ENCODE measurements at places on chromosomes 7 and 10.

- DNase-seq, result peak; percentile 33
Observed at GRCh38 chr7:786472-787255, 45.6 kb upstream of the SUN1 start.

- DNase-seq, result no peak
Observed at GRCh38 chr10:17225808-17226207, 2.2 kb upstream of the VIM start.

DNA sequence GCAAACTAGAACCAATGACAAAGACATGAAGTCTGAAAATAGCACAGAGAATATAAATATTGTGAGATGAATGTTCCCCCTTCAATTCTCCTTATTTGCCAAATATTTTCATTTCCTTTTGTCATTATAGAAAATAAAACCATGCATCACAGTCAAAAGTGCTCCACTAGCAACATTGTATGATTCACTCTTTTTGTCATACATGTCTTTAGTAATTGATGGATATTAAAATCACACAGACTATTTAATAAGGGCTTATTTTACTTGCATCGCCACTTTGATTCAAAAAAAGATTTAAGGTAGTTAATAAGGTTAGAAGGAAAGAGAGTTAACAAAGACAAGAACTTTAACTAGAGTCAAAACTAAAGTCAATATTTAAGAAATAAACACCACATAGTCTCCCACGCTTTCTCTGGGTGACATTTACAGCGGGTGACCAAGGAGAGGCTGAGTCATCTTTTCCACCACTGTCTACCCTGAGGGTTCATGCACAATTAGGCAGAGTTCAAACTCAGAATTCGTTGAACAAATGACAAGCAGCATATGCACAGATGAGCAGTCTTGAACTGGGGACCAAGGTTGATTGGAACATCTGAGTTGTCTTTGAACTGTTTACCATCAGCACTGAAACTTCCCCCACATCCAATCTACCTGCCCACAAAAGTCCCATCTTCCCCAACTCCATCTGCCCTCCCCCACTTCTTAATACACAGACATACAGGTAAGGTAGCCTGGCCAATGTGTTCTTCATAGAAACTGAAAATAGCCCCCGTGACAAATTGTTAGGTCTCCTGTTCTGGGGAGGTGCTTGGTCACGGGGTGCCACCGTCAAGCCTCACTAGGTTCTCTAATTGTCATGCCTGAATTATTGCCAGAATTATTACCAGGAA, 42.5 kb downstream of the C7orf25 start:
- no peak for DNase-seq

- DNase-seq, result no peak
Observed at GRCh38 chr7:108423089-108423989, 32.9 kb downstream of the NRCAM start.

DNA sequence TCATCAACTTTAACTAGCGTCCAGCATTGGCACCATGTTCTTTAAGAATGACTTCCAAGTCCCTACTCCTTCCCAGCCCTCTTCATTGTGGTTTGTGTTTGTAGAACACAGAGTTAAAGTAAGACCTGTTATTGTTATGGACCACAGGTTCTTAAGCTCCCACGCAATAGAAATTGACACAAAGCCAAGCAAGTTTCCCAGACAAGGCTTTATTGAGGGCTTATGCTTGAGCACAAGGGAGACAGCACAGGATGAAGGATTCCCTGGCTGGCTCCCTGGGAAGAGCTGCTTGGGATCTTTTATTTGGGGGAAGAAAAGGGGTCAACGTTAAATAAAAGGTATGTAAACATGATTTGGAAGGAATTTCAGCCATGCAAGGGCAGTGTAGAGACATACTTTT, 44.3 kb upstream of the PRKCQ start:
- no peak for DNase-seq

- no peak for DNase-seq
Observed at GRCh38 chr7:27586825-27587224, 75.9 kb downstream of the HIBADH start.

DNA sequence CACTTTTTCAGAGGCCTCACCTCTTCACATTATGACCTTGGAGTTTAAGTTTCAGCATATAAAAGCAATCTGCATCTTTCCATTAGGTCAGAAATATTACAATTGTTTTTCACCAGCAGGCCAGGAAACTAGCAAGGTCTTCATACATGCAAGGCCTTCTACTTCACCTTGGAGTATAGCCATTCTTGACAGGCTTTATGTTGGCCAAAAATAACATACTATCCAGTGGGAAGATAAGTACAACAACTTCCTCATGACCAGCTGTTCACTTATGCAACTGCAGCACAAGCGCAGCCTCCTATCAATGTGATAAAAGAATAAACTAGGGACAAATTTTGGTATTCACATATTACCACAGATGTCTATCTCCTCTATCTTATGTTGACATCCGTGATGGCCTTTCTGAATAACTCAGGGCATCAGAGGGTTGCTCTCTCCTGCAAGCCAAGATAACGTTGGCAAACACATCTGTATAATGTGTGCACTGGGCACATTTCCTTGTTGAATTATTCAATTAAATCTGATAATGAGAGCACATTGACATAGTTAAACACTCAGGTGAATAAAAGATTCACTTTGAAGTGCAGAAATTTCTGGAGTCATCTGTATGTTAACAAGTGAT, 239.8 kb downstream of the FZD1 start:
- no peak for DNase-seq

- DNase-seq, result no peak
Observed at GRCh38 chr7:17007841-17008240, 126.1 kb upstream of the AGR3 start.

- no peak for DNase-seq
Observed at GRCh38 chr10:16478801-16479200, 42.0 kb downstream of the PTER start.

GRCh38 chr10:29329420-29329819, 40.5 kb downstream of the LYZL1 start:
- no peak for DNase-seq

DNA sequence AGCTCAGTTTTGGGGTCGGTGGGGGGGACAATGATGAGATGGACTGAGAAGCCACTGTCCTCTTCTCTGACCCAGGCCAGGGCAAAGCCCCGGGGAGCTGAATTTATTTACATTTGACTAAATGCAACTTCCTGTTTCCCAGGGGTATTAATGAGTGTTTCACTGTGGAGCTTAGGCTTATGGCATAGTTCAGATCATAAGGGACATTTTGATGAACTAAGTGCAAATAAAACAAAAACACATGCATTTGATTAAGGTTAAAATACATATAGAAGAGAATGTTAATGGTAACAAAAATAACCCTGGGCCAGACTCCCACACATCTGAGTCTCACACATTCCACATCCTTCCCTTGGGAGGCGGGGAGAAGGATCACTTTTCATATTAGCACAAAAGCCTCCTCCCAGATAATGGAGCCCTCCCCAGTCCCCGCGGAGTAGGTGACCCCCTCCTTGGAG, 320.6 kb downstream of the FRMD4A start:
- peak; percentile 49 for DNase-seq

- DNase-seq, result no peak
Observed at GRCh38 chr10:29358010-29358616, 69.2 kb downstream of the LYZL1 start.

GRCh38 chr7:14639329-14639728, 263.2 kb downstream of the DGKB start:
- no peak for DNase-seq

- DNase-seq, result no peak
Observed at GRCh38 chr10:97280783-97281182, 11.7 kb downstream of the ARHGAP19 start.

DNA sequence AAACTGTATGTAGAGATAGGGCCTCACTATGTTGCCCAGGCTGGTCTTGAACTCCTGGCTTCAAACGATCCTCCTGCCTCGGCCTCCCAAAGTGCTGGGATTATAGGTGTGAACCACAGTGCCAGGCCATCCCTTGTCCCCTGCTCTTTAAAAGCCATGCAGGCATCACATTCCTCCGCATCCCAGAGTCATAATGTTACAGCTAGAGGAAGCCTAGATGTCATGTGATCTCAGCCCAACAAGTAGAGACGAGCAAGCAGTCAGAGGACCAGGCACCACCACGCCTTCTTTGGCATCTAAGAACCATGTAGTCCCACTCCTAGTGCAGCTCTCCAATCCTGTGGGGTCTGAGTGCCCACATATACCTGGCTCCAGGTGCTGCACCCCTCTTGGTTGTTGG, 13.1 kb downstream of the PODXL start:
- no peak for DNase-seq

- peak; percentile 95 for DNase-seq
Observed at GRCh38 chr7:46932676-46933424, 649.1 kb downstream of the TNS3 start.

GRCh38 chr7:831596-832166, 595 bp upstream of the SUN1 start:
- DNase-seq, result peak; percentile 90

DNA sequence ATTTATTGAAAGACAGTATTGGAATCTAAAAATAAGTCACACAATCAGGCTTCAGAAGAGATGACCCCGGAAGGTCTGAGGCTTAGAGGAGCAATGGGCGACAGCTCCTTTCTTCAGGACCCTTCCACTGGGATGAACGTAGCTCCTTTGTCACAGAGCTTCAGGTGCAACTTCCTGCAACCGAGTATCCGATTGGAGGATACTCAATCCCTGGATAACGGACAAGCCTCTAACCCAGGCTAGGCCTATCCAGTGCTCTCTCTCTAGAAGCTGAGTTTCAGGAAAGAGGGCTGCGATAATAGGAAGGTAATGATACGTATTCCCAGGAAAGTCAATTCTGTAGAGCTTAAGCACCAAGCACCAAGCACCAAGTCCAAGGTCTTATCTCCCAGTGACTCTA, 349.4 kb upstream of the NPSR1 start:
- no peak for DNase-seq

- no peak for DNase-seq
Observed at GRCh38 chr7:76272851-76273497, 29.5 kb upstream of the HSPB1 start.

DNA sequence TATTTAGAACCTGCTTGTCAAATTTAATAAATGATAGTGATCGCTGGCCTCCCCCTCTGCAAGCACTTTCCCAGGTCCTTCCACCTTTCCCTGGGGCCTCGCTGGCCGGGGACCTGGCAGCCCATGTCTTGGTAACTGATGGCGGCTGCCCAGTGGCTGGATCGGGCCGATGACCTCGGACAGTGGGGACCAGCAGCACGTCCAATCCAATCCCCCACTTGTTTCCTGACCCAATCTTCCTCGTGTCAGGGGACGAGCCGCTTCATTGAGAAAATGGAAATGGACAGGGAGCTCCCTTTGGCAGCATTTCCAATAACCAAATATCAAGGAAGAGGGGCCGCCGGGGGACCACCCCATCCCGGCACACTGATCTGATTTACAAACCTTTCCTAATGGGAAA, 17.2 kb downstream of the EBF3 start:
- DNase-seq, result no peak

GRCh38 chr10:53432035-53432434, 659.5 kb upstream of the MBL2 start:
- DNase-seq, result no peak

DNA sequence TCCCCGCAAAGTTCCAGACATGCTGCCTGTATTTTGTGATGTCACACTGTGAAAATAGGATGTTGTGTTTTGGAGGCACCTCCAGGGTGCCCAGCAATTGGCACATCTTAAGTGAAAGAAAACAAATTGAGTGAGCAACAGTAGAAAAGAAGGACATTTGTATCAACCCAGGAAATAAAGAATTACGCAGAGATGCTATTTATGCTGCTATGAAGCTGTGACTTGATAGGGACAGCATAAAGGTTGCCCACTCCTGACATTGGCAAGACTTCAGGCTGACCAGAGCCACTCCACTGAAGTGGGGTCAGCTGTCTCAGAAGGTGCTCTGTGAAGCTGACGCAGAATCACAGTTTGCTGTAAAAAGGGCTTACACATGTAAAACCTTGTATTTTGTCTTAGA, 729.9 kb upstream of the GALNT17 start:
- no peak for DNase-seq

GRCh38 chr10:69318867-69319727, 40.8 kb downstream of the HK1 start:
- DNase-seq, result peak; percentile 58

GRCh38 chr7:121273467-121274167, 55.2 kb upstream of the WNT16 start:
- DNase-seq, result no peak
